ENCODE measurements at places on chromosomes 13 and 19. TPM values are rescaled to one million over a fixed set of nuclear protein-coding genes. Genes with fewer than 3 reads are reported as not detected.
A peak's percentile ranks its signal among the peaks of the same experiment; 100 is the strongest.

DNA sequence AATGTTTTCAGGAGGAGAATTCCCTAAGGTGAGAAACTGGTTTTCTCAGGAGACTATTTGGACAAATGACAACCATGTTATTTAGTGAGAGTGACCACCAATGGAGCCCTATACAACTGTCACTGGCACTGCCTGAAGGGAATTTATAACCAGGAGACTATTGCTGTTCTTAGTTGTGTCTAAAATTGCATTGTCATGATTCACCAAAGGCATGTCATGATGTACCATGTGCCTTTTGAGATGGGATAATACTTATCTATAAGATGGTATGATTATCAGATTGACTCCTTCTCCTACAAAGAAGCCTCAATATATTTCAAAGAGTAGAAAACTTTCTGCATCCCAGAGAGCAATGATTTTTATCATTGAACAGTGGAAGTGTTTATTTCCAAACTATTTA lies 739.4 kb upstream of the GPC6 start:
- H3K4me3 ChIP-seq: no peak overlapping the region
- H3K36me3 ChIP-seq: no peaks in the 10 kb centered on the region
- H3K4me1 ChIP-seq: no peaks in the 10 kb centered on the region
- H3K27me3 ChIP-seq: no peaks in the 10 kb centered on the region
- no peak for DNase-seq

GRCh38 chr19:31296741-31297390 lies 52.4 kb downstream of the TSHZ3 start:
- no peaks in the 10 kb centered on the region for H3K36me3 ChIP-seq
- no peak overlapping the region for H3K27ac ChIP-seq
- H3K27me3 ChIP-seq: no peaks in the 10 kb centered on the region
- no peaks in the 10 kb centered on the region for H3K4me1 ChIP-seq

DNA sequence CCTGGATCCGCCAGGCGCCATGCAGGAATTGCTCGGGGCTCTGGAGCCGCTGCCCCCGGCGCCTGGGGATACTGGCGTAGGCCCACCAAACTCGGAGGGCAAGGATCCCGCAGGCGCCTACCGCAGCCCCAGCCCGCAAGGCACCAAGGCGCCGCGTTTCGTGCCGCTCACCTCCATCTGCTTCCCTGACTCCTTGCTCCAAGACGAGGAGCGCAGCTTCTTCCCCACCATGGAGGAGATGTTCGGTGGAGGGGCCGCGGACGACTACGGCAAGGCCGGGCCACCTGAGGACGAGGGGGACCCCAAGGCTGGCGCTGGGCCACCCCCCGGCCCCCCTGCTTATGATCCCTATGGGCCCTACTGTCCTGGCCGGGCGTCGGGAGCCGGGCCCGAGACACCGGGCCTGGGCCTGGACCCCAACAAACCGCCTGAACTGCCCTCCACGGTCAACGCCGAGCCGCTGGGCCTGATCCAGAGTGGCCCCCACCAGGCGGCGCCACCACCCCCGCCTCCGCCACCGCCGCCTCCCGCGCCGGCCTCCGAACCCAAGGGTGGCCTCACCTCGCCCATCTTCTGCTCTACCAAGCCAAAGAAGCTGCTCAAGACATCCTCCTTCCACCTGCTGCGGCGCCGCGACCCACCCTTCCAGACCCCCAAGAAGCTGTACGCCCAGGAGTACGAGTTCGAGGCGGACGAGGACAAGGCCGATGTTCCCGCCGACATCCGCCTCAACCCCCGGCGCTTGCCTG lies 6.1 kb downstream of the PRR12 start:
- no peak for DNase-seq
- H3K36me3 ChIP-seq: peaks cover 49% of the 10 kb centered on the region
- H3K27ac ChIP-seq: no peak overlapping the region
- H3K4me3 ChIP-seq: no peak overlapping the region
- H3K27me3 ChIP-seq: no peaks in the 10 kb centered on the region

Gene LYPD5
- 0.79 TPM for total RNA-seq

- no peaks in the 10 kb centered on the region for H3K4me1 ChIP-seq
- no peak overlapping the region for H3K27ac ChIP-seq
- no peak for DNase-seq
- H3K27me3 ChIP-seq: no peaks in the 10 kb centered on the region
- no peak overlapping the region for H3K4me3 ChIP-seq
These were observed 90.1 kb downstream of the SLITRK6 start for GRCh38 chr13:85709072-85709471.

Gene MEIOSIN
- total RNA-seq: not detected

Gene FCGBP
- total RNA-seq: 7.1 TPM

- no peaks in the 10 kb centered on the region for H3K27me3 ChIP-seq
- H3K36me3 ChIP-seq: no peaks in the 10 kb centered on the region
- no peak overlapping the region for H3K27ac ChIP-seq
These were observed 292.5 kb downstream of the GPC5 start for GRCh38 chr13:91690944-91691343.

DNA sequence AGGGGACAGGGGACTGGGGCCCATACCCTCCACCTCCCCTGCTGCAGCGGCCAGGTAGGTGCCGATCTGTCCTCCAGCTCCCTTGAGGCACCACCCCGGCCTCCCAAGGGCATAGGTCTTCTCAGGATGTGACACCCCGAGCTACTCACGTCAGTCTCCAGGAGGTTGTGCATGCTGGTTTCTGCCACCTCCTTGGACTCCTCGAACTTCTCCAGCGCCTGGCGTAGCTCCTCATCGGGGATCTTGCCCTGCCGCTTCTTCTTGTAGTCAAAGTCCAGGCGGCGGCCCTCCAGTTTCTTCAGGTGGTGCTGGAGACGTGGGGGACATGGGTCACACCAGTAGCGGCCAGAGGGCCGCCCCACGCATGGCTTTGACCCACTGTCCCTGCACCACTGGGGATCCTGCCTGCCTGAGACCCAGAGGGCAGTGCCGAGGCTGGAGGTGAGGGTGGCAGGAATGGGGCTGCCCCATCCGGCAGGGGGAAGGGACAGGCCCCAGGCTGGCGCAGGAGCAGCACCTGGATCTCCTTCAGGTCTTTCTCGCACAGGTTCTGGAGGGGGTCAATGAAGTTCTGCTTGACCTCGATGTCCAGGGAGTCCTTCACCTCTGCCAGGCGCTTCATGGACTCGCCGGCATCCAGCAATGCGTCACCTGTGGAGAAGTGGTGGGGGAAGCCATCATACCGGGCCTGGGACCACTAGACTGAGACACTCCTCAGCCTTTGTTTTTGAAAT lies 20.4 kb downstream of the MPND start:
- H3K4me1 ChIP-seq: peaks cover 26% of the 10 kb centered on the region
- no peak for DNase-seq
- no peaks in the 10 kb centered on the region for H3K27me3 ChIP-seq
- peaks cover 30% of the 10 kb centered on the region for H3K36me3 ChIP-seq
- H3K4me3 ChIP-seq: no peak overlapping the region

GRCh38 chr13:27928805-27929753 lies 9.3 kb downstream of the PDX1 start:
- peaks cover 2% of the 10 kb centered on the region for H3K36me3 ChIP-seq
- no peak overlapping the region for H3K4me3 ChIP-seq
- H3K27me3 ChIP-seq: peaks cover 74% of the 10 kb centered on the region
- H3K4me1 ChIP-seq: peaks cover 10% of the 10 kb centered on the region
- H3K27ac ChIP-seq: no peak overlapping the region

Gene RUBCNL
- total RNA-seq: not detected

DNA sequence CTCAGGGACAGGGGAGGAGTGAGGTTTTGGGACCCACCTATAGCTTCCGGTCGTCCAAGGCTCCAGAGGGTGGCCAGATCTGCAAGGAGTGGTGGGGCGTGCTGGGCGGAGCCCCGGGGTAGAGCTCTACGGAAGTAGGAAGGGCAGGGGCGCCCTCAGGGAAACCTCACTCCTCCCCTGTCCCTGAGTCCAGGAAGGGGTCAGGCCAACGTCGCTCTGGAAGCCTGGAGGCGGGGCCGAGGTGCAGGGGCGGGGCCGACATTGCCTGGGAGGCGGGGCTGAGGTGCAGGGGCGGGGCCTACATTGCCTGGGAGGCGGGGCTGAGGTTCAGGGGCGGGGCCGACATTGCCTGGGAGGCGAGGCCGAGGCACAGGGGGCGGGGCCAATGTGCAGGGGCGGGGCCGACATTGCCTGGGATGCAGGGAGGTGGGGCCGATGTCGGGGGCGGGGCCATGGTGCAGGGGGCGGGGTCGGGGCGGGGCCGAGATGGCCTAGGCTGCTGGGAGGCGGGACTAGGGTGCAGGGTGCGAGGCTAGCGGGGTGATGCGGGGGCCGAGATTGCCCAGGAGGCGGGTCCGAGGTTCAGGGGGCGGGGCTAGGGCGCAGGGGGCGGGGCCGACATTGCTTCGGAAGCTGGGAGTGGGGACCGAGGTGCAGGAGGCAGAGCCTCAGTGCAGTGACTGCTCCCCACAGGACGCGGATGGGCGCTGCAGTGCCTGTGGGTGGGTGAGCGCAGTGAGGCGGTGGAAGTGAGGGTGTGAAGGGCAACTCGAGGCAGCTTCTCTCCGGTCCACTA lies 4.9 kb upstream of the PALM start:
- peak; percentile 64 for DNase-seq
- H3K36me3 ChIP-seq: no peaks in the 10 kb centered on the region
- no peak overlapping the region for H3K4me3 ChIP-seq
- H3K27ac ChIP-seq: no peak overlapping the region
- H3K27me3 ChIP-seq: peaks cover 23% of the 10 kb centered on the region
- H3K4me1 ChIP-seq: peaks cover 16% of the 10 kb centered on the region

DNA sequence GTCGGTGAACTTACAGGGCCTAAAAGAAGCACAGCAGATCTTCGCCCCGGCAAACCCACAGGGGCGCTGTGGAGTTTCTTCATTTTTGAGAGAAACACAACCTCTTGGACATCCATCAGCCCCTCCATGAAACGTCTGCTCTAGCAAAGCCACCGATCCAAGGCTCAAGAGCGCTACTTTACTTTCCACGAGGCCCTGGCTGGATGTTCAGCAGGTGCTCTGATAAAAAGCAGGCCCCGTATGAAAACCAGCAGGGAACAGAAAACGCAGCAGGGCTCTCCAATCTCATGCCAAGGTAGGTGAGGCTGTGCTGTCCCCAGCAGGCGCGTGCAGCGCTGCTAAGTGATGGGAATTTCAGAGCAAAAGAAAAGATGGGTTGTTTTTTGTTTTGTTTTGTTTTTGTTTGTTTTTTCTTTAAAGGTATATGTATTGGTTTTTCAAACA lies 86.7 kb downstream of the IRS2 start:
- peaks cover 4% of the 10 kb centered on the region for H3K4me1 ChIP-seq
- no peaks in the 10 kb centered on the region for H3K36me3 ChIP-seq
- H3K4me3 ChIP-seq: no peak overlapping the region
- peaks cover 21% of the 10 kb centered on the region for H3K27me3 ChIP-seq
- no peak for DNase-seq

DNA sequence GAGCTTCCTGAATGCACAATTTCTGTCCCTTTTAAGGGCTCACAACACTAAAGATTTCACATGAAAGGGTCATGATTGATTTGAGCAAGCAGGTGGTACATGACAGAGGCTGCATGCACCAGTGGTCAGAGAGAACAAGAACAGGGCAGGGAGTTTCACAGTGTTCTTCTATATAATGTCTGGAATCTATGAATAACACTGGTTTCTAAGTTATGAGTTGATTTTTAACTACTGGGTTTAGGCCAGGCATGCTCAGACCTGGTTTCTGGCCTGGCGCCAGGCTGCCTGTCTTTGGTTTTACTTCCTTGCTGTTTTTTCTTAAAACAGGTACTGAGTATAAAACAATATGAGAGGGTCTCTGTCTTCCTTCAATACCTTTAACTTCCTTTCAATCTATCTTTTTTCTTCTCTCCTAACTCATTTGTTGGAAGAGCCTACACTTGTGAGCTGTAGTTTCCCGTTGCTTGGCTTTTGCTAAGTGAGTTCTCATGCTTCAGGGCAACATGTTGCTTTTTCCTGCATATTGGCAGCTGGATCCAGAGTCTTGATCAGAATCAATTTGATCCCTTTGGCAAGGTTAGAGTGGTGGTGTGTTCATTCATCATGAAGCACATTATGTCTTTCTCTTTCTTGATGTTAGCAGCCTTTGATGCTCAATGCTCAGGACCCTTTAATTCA lies 38.5 kb upstream of the FGF14 start:
- no peak for DNase-seq
- no peaks in the 10 kb centered on the region for H3K36me3 ChIP-seq
- peaks cover 5% of the 10 kb centered on the region for H3K27me3 ChIP-seq
- H3K4me3 ChIP-seq: no peak overlapping the region
- H3K27ac ChIP-seq: no peak overlapping the region
- no peaks in the 10 kb centered on the region for H3K4me1 ChIP-seq

GRCh38 chr19:48415395-48415794 lies 21.9 kb downstream of the GRIN2D start:
- H3K36me3 ChIP-seq: no peaks in the 10 kb centered on the region
- DNase-seq: peak; percentile 80
- H3K4me1 ChIP-seq: peaks cover 34% of the 10 kb centered on the region

Gene SLC6A16
- 4.8 TPM for total RNA-seq

- H3K36me3 ChIP-seq: peaks cover 1% of the 10 kb centered on the region
- peak; percentile 88 for DNase-seq
- H3K27ac ChIP-seq: peak overlapping the region; percentile 95
- H3K4me1 ChIP-seq: peaks cover 43% of the 10 kb centered on the region
- H3K4me3 ChIP-seq: peak overlapping the region; percentile 85
These were observed 761 bp upstream of the PPP1R13L start for GRCh38 chr19:45405435-45406225.

Gene SIGLEC5
- not detected for total RNA-seq

- H3K27ac ChIP-seq: no peak overlapping the region
- H3K4me1 ChIP-seq: no peaks in the 10 kb centered on the region
- no peaks in the 10 kb centered on the region for H3K36me3 ChIP-seq
- no peak overlapping the region for H3K4me3 ChIP-seq
These were observed 220.9 kb upstream of the SOX21 start for GRCh38 chr13:94933230-94933751.

Gene ZNF222
- total RNA-seq: 3.7 TPM

DNA sequence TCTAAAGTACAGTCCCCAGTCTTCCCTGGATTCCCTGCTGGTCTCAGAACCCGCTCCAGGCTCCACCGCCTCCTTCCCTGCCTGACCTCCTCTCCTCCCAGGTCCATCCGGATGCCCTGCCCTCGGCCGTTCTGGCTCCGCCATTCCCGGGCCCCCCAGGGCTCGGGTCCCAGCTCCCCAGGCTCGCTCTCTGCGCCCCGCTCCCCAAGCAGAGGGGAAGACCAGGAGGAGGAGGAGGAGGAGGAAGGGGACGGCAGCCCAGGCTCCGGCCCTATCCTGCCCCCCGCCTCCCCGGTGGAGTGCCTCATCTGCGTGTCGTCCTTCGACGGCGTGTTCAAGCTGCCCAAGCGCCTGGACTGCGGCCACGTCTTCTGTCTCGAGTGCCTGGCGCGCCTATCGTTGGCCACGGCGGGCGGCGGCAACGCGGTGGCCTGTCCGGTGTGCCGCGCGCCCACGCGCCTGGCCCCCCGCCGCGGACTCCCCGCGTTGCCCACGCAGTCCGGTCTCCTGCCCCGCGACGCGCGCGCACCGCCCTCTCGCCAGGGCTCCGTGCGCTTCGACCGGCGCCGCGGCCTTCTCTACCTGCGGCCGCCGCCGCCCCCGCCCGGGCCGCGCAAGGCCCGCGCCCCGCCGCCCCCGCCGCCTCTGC lies 647 bp downstream of the RNF225 start:
- H3K27me3 ChIP-seq: no peaks in the 10 kb centered on the region
- no peak overlapping the region for H3K4me3 ChIP-seq
- H3K36me3 ChIP-seq: peaks cover 27% of the 10 kb centered on the region
- peaks cover 32% of the 10 kb centered on the region for H3K4me1 ChIP-seq

All from activated CD4-positive, alpha-beta T cell treated with anti-CD3 and anti-CD28 coated beads, Interleukin-2, amount 10 ng/mL, durations not matched to agents 7 days and 5 days (primary cell).